Activated T-helper 1 cell treated with anti-CD3 and anti-CD28 coated beads, Interleukin-2, amount 50 U/mL, for 16 hours (primary cell): ENCODE measurements at places on chromosomes 6 and 20.

GRCh38 chr20:17912916-17913315 is 55.7 kb downstream of the SNX5 start:
- DNase-seq, result no peak

GRCh38 chr6:118253741-118254140 is 294.4 kb upstream of the PLN start:
- DNase-seq, result no peak

DNA sequence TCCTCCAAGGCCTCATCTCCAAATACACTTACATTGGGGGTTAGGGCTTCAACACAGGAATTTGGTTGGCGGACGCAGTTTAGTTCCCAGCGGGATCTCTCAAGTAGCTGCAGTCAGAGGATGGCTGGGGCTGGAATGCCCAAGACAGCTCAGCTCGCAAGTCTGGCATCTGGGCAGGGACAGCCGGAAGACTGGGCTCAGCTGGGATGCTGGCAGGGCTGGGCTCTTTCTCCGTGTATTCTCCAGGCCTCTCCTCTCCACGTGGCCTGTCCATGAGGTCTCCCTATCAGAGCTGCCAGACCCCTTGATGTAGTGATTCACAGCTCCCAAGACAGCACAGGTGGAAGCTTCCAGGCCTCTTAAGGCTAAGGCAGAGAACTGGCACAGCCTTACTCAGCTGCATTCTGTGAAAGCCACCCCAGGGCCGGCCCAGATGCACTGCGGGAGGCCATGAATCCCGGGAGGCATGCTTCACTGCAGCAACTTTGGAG is 5.0 kb downstream of the FGD2 start:
- no peak for DNase-seq

DNA sequence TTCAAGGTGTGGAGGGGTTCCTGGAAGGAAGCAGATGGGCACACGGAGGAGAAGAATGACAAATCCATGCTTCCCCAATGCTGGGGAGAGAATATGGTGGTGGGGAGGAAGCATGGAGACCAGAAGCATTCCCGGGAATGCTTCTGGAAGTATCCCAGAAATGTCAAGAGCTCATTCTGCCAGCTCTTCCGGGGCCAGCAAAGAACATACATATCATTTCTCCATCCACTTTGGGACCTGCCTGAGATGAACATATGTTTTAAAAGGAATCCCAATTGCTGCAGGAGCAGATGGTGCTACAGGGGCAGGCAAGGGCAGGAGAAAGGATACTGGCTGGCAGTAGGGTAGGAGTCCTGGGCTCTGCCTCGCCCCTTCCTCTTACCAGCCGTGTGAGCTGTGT is 37.9 kb upstream of the CCDC167 start:
- no peak for DNase-seq

- DNase-seq, result no peak
Measured at GRCh38 chr6:40996591-40997233, 42.3 kb downstream of the UNC5CL start.

- no peak for DNase-seq
Measured at GRCh38 chr20:20358801-20359200, 9.1 kb upstream of the INSM1 start.

DNA sequence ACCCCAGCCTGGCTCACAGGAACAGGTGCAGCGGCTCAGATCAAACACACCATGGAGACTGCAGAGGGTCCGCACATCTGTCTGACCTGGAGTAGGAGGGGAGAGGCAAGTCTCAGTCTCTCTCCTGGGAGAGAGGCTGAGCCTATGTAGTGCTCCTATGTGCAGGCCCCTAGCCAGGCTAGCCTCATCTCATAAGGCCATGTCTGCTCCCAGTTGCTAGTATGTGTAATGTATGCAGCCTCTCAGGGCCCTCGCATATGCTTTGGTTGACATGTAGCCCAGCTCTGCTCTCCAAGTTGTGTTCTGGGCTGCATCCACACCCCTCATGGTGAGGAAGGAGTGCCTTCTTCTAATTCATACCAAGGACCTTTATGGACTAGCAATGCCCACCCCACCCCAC is 11.8 kb downstream of the TNXB start:
- no peak for DNase-seq

GRCh38 chr20:10469599-10469998 is 34.5 kb downstream of the SLX4IP start:
- no peak for DNase-seq

DNA sequence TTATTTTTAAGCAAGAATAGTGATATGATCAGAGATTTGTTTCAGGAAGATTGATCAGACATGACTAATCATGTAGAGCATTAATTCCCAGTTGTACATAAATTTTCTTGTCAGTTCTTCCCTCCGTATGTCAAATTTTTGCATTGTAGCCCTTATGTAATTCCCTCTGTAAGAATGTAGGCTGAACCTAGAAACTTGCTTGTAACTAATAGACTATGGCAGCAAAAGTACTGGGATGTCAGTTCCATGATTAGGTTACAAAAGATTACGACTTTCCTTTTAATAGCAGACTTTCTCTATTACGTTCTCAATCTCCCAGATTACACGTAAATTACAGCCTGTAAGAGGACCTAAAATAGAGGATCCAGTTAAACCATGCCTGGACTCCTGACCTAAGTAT is 79.4 kb upstream of the EPHA7 start:
- DNase-seq, result no peak

DNA sequence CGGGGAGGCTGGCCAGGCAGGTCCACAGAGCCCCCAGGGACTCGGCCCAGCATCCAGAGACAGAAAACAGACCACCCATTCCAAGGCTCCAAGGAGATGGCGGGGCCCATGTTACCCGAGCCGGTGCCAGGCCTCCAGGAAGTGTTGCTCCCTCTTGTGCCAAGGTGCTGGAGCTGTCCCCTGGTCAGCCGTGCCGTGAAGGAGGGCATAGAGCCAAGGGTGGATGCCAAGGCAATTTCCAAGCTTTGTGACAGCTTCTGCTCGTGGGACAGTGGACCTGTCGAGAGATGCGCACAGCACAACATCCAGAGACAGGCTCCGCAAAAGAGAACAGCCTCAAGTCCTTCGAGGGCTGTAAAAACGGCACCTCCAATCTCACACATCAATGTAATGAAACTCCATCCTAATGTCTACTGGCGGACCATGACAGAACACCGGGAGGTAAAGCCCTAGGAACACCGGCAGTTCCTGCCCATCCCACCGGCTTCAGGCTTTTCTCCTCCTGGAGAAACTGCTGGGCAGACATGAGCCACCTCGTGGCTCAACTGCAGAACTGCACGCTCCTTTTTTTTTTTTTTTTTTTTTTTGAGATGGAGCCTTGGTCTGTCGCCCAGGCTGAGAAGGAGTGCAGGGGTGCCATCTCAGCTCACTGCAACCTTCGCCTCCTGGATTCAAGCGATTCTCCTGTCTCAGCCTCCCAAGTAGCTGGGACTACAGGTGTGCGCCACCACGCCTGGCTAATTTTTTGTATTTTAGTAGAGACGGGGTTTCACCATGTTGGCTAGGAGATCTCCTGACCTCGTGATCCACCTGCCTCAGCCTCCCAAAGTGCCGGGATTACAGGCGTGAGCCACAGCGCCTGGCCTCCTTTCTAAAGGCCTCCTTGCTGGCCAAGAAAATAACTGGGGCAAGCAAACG is 30.9 kb upstream of the AVP start:
- no peak for DNase-seq

DNA sequence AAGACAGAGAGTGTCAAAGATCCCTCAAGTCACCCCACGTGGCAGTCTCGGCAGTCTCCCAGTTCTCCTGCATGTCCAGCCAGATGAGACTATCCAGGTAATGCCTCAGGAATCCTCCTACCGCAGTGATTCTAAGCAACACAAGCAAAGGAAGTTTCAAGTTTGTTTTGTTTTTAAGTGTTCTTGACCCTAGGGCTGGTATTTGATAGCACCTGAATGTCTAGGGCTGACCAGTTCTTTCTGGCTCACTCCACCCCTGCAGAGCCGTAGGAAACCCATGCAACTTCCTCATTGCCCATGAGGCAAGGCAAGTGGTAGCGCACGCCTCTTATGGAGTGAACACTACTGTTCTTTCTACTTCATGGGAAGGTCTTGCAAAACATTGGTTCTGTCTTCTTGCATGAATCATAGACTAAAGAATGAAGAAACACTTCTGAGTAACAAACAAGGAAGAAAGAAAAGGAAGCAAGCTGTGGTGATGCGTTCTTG is 24.8 kb upstream of the FOXQ1 start:
- DNase-seq, result no peak

- no peak for DNase-seq
Measured at GRCh38 chr6:123838505-123839234, 35.0 kb downstream of the NKAIN2 start.

- no peak for DNase-seq
Measured at GRCh38 chr6:1689141-1689540, 79.4 kb downstream of the FOXC1 start.

- DNase-seq, result peak; percentile 16
Measured at GRCh38 chr6:134437376-134437775, 119.5 kb upstream of the SGK1 start.

DNA sequence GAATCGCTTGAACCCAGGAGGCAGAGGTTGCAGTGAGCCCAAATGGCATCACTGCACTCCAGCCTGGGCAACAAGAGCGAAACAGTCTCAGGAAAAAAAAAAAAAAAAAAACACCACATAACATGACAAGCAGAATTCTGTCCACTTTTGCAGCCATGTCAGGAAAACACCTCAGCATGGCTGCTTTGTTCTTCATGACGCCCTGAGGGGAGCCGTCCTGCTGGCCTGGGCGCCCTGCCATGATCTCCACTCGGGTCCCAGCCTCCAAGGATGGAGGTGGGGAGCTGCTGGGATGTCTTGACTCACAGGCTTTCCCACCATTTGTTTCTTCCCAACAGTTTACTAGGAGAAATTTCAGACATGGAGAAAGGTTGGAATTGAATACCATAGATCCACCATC is 42.2 kb downstream of the SNX9 start:
- no peak for DNase-seq

GRCh38 chr20:34302312-34302722 is 838 bp downstream of the AHCY start:
- DNase-seq, result no peak

DNA sequence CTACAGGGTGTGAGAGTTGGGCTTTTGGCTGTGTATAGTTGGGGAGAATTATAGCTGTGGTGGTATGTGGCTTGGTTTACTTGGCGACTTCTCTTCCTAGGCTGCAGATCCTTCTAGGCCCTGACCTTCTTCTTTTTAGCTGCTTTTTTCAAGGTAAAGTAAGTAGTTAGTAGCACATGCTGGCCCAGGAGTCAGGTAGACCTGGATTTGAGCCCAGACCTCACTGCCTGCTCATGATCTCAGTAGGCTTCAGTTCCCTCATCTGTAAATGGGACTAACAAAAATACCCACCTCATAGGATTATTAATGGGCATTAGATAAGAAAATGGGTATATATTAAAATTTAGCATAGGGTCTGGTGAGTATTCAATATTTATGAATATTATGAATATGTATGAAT is 17.4 kb upstream of the TMEM217 start:
- no peak for DNase-seq

DNA sequence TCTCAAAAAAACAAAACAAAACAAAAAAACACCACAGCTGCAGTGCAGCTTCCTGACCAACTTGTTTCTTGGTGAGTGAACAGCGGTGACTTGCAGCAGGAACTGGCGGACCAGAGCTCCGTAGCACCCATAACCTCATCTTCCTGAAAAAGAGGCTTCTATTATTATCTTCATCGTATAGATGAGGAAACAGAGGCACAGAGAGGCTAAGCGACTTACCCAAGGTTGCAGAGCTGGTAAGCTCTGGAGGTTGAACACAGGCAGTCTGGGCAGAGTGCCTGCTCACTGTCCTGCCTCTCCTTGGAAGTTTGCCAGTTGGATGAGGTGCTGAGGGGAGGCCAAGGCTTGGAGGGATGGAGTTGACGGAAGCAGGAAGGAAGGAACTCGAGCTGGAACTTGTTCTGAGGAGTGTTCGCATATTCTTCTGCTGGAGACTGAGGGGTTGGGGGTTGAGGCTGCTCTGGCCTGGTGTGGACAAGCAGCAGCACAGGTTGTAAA is 47.9 kb upstream of the CCDC167 start:
- DNase-seq, result no peak

- DNase-seq, result no peak
Measured at GRCh38 chr20:56488566-56488965, 20.1 kb downstream of the RTF2 start.

GRCh38 chr6:77879527-77879926 is 226.7 kb downstream of the MEI4 start:
- DNase-seq, result no peak

- no peak for DNase-seq
Measured at GRCh38 chr6:159969204-159969912, 476 bp downstream of the IGF2R start.

GRCh38 chr20:36538026-36538722 is 3.1 kb upstream of the MYL9 start:
- DNase-seq, result no peak

- DNase-seq, result no peak
Measured at GRCh38 chr6:84522135-84522549, 242.3 kb downstream of the TBX18 start.

GRCh38 chr6:152173957-152174356 is 366.5 kb downstream of the ESR1 start:
- DNase-seq, result no peak

GRCh38 chr6:43927532-43928210 is 157.7 kb downstream of the VEGFA start:
- DNase-seq, result no peak

DNA sequence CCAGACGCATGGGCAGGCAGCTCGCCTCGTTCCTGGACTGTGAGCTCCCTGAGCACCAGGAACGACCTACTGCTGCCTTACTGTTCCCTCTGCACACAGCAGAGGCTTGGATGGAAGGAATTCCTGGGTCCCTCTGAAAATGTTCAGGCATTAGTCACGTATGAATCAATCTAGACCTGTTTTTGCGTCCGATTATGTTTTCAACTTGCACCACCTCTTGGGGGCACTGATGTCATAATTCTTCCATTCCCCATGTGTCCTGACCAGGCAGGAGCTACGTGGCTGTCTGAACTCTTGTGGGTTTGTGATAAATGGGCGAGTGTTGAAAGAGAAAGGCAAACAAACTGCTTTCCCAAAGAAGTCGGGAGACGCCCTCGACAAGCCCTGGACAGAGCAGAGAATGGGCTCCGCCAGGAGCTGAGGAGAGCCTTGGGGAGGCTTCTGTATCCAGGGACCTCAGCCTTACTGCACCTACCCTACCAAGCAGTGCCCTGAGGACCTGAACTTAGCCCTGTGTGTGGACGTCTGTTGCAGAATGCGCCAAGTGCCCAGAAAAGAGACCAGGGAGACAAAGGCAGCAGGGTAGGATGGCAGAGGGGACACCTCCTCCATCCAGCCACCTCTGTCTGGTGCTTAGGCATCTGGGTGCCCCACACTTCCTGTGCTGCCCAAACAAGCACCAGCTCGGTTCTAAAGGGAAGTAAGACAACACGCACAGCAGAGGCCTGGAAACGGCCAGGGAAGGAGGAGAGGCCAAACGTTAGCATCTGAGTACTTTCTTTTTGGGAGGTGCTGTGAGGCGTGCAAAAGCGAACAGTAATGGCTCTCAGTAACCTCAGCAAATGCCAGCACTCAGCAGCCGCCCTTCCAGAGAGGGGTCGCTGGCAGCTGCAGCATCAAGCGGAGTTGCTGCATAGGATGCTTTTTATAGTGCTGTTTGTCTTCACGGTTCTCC is 124.2 kb downstream of the LY86 start:
- no peak for DNase-seq

- DNase-seq, result no peak
Measured at GRCh38 chr20:59611286-59611685, 6.9 kb downstream of the PHACTR3 start.
